ENCODE measurements at places on chromosomes 16 and 17.

- no peak for DNase-seq
These were observed 223.5 kb upstream of the N4BP1 start for GRCh38 chr16:48833461-48833860.

DNA sequence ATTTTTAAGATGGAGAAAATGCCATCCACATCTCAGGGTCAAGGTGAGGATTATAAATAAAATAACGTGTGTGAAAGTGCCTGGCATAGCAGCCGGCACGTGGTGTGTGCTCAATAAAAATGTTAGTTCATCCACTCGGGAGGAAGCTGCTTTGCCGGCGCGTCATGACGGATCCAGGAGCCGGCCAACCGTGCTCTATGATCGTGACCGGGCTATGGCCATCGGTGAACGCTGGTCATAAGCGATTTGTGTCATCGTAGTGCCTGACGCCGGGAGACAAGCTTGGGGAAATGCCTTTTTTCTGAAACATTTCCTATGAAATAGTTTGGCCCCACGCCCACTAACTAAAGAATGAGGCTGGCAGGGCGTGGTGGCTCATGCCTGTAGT, 74.0 kb downstream of the CMC2 start:
- DNase-seq: no peak

- DNase-seq: no peak
These were observed 76.2 kb downstream of the NT5M start for GRCh38 chr17:17379197-17379991.

- no peak for DNase-seq
These were observed 17.0 kb downstream of the MGAT5B start for GRCh38 chr17:76884995-76885893.

GRCh38 chr16:55203570-55203969, 120.4 kb upstream of the IRX6 start:
- no peak for DNase-seq

GRCh38 chr17:34283571-34283970, 2.0 kb upstream of the CCL11 start:
- no peak for DNase-seq

DNA sequence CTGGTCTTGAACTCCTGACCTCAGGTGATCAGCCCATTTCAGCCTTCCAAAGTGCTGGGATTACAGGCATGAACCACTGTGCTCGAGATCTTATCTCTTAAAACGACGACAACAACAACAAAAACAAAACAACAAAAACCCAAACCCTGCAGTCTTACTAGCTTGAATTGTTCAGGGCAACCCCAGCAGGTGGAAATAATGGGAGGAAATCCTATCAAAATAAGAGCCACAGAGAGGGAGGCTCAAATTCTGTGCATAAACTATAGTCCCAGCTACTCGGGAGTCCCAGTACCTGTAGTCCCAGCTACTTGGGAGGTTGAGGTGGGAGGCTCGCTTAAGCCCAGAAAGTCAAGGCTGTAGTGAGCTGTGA, 16.5 kb upstream of the ATP6V0A1 start:
- DNase-seq: no peak

- no peak for DNase-seq
These were observed 23.3 kb upstream of the CDRT4 start for GRCh38 chr17:15490634-15491261.

GRCh38 chr16:87308826-87309225, 8.4 kb downstream of the C16orf95 start:
- DNase-seq: no peak

GRCh38 chr17:43171586-43172487, 823 bp downstream of the NBR1 start:
- no peak for DNase-seq

Measured in stimulated activated CD8-positive, alpha-beta memory T cell treated with anti-CD3 and anti-CD28 coated beads, Interleukin-12 subunit alpha, Interleukin-12 subunit beta, amount 100 ng/mL, for 4 hours (primary cell).